Esophagus squamous epithelium (tissue), 5 donors: ENCODE measurements at places on chromosomes 7 and 10. TPM values are rescaled to one million over a fixed set of nuclear protein-coding genes. Genes with fewer than 3 reads are reported as not detected.

CCDC172 gene
- not detected for total RNA-seq

- no peak for DNase-seq
Measured at GRCh38 chr10:124590216-124591122, 128.8 kb downstream of the LHPP start.

DNA sequence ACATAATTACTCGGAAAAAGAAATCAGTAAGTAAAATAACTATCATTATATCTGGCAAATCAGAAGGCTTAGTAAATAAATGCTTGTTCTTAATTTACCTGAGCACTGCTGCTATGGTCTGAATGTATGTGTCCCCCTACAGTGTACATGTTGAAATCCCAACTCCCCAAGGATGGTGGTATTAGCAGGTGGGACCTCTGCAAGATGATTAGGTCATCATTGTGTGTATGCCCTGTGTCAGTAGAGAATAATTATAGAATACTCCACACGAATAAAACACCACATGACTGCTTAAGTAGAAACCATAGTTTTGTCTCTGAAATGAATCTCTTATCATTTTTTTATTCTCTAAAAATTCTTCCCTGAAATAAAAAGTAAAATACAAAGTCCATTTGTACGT, 101.6 kb downstream of the RNF133 start:
- no peak for DNase-seq

- DNase-seq, result no peak
Measured at GRCh38 chr10:84844461-84844860, 516.1 kb downstream of the CCSER2 start.

MALRD1 gene
- 0.38 TPM for total RNA-seq
